ENCODE measurements at places on chromosomes 12 and 14.

DNA sequence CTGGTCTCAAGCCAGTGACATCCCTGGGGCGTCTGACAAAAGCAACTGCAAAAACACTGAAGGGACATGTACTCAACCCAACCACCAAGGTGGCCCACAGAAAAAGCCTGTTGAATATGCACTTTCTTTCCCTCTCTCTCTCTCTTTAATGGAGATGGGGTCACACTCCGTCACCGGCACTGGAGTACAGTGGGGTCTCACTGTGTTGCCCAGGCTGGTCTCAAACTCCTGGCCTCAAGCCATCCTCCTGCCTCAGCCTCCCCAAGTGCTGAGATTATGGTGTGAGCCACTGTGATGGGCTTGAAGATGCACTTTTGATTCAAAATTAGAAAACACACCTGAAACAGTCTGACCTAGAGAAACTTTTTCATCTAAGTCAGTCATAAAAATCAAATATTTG, 7.2 kb upstream of the CD27 start:
- DNase-seq: no peak

GRCh38 chr12:74903522-74903921, 306.1 kb downstream of the KCNC2 start:
- DNase-seq: no peak

DNA sequence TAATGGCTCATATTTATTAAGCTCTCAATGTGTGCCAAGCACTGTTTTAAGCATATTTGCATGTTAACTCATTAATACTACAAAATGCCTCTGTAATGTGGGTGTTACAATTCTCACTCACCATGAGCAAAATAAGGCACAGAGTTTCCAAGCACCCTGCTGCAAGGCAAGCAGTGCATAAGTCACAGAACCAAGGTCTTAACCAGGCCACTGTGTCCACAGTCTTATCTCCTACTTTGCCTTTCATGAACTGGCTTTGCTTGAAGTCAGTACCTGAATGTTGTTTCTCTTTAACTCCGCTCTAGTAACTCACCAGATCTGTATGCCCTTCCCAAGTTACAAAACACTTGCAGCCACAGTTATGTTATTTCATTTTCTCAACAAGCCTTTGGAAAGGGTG, 1372.7 kb downstream of the AACS start:
- no peak for DNase-seq

GRCh38 chr12:132881818-132882217, 5.6 kb downstream of the CHFR start:
- DNase-seq: no peak

Data from progenitor cell of endocrine pancreas (in vitro differentiated cells).